ENCODE measurements at places on chromosomes 11 and 22.

DNA sequence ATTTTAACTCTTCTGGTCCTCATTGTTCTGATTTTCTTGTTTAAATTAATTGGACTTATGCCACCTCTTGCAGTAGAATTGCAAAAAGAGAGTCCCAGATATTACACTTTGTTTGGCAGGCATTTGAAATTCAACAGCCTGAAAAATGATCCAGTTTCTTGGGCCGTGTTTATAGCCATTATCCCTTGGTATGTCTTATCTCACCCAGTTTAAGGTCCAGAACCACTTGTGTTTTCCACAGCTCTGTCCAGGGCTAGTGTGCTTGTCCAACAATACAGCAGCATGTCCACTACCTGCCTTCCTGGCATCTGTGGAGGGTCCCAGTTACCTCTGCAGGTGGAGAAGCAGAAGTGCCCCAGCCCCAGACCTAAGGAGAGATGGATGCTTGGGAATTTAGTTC is 397.4 kb downstream of the SOX6 start:
- DNase-seq, result no peak

GRCh38 chr11:117704395-117705100 is 92.5 kb downstream of the DSCAML1 start:
- DNase-seq, result no peak

- DNase-seq, result no peak
Measured at GRCh38 chr22:49380828-49381114, 446.9 kb downstream of the BRD1 start.

- no peak for DNase-seq
Measured at GRCh38 chr11:90908074-90908473, 685.2 kb upstream of the CHORDC1 start.

GRCh38 chr11:8962841-8963240 is 1.4 kb downstream of the TMEM9B start:
- DNase-seq, result no peak

GRCh38 chr11:66190786-66191185 is 77.7 kb upstream of the RAB1B start:
- DNase-seq, result no peak

- no peak for DNase-seq
Measured at GRCh38 chr22:48444320-48445112, 1383.2 kb downstream of the BRD1 start.

DNA sequence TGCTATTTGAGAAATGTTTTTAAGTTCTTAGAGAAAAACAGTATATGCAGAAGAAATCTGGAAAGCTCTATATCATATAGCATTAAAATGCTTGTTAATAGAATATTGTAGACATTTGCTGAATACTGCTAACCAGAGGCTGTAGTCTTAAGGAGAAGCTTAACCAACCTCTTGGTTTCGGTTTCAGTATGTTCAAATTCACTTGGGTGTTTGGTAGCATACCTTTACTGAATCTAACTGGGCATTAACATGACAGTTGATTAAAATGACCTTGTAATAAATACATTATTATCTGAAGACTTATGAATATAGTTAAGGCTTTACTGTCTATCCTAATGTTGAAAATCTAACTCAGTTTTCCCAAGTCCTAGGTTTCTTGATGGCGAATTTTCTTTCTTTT is 5.4 kb downstream of the PCF11 start:
- DNase-seq, result no peak

DNA sequence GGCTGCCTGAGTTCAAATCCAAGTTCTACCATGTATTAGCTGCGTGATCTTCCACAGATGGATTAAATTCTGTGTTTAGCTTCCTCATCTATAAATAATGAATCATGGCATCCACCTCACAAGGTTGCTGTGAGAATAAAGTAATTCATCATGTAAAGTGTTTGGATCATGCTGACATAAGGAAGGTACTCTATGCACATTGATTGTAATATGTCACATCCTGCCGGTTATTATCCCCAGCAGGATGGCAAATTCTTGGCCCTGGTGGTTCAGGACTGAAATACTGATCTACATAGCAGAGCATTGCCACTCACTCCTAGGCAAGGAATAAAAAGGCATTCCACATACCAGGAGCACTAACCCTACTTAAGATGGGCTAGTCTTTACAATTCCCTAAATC is 40.8 kb downstream of the LGR4 start:
- no peak for DNase-seq

GRCh38 chr11:112167145-112167544 is at the start of gene TEX12:
TEX12 (plus strand) TSS chr11:112167372; CDS start chr11:112169269, 1,897 bp downstream.
- no peak for DNase-seq

DNA sequence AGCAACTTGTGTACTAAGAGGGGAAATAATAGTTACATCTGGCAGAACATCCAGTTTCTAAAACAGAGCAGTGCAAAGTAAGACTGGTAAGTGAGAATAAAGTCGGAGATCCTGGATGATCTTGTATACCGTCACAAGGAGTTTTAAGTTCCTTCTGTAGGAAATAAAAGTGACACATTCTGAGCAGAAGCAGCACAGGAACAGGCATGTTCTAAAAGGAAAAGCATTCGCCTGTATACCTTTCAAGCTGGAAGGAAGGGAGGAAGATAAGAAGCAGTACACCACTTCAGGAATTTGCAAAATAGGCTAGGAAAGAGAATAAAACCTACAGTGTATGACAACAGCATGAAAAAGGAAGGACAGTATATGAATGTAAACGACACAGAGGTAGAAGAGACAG is 106.2 kb upstream of the TP53AIP1 start:
- no peak for DNase-seq

DNA sequence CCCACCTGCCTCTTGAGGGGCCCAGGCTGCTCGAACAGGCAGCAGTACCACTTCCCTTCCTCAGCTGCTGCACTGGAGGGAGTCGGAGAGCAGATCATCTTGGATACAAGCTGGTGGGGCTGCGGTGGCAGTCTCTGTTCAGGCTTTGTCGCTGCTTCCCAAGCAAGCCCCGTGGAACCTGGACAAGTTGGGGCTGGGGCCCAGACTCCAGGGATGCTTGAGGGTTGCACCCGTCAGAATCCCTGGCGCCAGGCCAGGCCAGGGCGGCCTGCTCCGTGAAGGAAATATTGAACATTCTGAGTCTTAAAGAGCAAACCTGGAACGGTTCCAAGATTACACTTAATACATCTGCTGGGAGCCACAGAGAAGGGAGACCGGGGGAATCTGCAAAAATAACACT is 310.1 kb upstream of the SORL1-AS1 start:
- DNase-seq, result no peak

GRCh38 chr22:45650721-45651120 is 20.9 kb upstream of the ATXN10 start:
- no peak for DNase-seq

DNA sequence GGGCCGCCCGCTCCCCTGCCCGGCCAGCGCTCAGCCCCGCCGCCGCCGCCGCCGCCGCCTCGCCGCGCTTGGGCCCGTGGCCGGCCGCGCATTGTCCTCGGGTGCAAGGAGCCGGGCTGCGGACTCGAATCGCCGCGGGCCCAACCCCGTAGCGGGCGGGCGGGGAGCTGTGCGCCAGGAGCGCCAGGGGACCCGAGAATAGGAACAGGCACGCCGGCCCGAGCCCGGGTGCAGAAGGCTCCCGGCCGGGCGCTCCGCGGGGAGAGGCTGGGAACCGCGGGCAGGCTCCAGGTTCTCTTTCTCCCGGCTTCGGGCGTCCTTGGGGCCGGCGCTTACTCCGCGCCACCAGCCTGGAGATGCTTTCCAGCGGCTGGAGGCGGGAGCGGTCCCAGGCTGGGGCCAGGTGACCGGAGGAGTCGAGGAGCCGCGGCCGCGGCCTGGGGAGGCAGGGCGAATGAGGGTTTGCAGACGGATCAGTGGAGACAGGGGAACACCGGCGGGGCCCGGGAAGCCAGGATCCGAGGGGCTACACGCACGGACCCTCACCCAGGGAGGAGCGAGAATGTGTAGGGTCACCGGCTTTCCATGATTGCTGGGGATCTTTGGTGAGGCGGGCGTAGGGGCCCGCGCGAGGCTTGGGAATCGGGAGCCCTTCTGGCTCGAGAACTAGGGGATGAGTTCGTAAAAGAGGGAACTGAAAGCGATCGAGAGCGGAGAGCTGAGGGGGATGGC is 726 bp downstream of the PKNOX2 start:
- no peak for DNase-seq

DNA sequence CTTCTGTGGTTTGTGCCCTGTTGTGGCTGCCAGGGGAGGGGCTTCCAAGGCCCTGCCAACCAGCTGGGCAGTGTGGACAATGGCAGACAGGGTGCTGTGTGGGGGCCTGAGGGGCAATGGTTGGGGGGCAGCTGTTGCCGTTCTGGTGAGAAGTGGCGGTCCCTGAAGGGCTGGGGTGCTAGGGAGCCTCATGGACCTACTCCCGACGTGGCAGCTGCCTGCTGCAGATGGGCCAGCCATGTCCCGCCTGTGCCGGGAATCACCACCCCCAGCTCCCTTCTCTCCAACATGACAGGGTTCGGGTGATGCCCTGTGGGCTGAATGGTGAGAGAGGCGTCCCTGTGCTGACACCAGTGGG is 74.2 kb downstream of the KCNQ1 start:
- no peak for DNase-seq

DNA sequence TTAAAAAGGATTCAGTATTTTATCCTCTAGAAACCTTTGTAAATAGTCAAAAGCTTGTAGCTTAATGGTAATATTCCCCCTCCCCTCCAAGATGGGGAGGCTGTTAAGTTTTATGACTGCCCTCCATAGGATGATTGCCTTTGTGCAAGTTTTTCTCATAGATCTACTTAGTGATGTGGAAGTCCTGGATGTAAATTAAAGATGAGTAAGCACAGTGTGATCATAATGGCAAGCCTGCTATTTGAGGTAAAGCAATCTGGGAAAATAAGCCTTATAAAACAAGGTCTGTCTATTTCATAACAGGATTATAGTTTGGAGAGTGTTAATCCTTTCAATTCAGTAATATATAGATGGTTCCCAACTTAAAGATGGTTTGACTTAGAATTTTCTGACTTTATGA is 216.3 kb downstream of the DDX10 start:
- DNase-seq, result no peak

- peak; percentile 76 for DNase-seq
Measured at GRCh38 chr11:124763156-124763947, 1.3 kb upstream of the ESAM start.

DNA sequence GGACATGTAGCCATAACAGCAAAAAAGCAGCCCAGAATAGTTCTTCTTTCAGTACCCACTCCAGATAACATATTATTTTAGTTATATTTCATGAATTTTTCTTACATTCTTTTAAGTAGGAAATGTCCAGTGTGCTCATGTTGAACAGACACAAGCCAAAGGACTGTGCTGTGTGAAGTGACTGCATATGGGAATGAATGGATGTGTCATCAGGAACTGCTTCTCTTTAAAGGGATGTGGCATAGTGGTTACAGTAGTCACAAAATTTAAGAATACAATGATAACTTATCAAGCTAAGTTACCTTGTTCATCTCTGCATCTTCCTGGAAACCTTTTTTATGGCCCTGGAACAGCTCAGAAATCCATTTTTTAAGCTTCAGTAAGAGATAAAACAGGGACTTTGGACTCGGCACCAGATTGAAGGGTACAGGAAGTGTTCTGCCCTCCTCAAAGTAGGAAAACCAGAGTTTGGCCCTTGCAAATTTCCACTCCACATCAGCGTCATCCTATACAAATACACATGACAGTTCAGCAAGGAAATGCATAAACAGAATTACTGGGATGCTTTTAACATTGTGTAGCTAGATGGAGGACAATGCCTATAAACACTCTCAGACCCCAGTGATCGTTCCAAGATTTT is 112.8 kb downstream of the TRPC6 start:
- DNase-seq, result no peak

DNA sequence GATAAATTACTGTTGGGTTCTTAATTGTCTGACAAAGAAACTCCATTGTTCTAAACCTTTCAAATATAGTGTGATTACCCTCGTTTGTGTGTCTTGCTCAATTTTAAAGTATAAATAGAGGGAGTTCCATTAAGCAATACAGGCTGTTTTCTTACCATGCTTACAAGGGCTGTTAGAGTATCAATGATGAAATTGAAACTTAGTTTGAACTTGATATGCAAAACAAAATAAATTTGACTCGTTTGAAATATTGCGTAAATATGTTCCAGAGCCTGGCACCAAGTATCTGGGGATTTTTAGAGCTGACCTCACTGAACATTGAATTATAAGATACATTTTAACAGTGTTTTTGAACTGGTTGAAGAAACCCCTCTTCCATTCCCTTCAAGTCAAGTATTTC is 31.7 kb downstream of the TEAD1 start:
- DNase-seq, result no peak

DNA sequence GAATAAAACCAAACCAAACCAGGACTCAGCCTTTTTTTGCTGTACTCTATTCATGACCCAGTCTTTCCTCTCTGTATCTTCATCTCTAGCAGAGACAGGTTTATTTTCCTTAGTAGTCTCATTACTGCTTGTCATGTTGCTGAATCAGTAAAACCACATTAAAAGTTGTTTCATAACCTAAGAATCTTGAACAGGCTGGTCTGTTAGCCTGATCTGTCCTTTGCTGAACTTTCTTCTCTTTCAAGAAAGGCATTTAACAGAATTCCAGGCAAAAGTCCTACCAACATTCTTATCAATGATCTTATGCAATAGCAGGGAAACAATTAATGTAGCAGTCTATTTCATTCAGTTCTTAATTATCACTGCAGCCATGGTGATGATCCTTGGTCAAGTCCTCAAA is 197.7 kb downstream of the CASP12 start:
- no peak for DNase-seq

- no peak for DNase-seq
Measured at GRCh38 chr22:35540595-35541253, at the start of gene RASD2. RASD2 (plus strand) TSS chr22:35540831; CDS start chr22:35546810, 5,979 bp downstream.

DNA sequence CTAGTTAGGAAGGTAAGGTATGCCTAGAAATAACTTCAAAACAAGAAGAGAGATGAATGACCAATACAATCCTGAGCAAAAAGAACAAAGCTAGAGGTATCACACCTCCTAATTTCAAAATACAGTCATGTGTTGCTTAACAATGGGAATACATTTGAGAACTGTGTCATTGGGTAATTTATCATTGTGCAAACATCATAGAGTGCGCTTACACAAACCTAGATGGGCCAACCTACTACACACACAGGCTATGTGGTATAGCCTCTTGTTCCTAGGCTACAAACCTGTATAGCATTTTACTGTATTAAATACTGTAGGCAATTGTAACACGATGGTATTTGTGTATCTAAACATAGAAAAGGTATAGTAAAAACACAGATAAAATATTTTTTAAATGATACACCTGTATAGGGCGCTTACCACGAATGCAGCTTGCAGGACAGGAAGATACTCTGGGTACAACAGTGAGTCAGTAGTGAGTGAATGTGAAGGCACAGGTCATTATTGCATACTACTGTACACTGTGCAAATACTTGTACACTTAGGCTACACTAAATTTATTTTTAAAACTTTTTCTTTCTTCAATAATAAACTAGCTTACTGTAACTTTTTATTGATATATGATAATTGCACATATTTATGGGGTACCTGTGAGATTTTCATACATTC is 48.2 kb downstream of the STK33 start:
- DNase-seq, result no peak

DNA sequence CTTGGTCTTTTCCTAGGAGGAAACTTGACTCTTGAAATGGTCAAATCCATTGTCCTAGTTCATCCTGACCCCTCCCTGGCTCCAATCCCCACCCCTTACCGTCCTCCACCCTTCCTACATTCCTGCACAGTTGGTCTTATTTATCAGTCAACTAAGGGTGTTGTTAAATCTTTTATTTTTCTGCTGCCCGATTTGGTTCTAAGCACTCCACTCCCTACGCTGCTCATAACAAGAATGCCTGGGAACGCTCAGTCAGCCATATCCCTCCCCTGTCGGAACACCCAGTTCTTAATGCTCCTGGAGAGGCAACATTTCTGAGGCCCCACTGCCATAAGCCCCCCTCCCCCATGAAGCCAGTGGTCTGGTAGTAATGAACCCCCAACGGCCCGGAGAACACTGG is 9.7 kb downstream of the EHF start:
- DNase-seq, result no peak

All from activated CD4-positive, CD25-positive, alpha-beta regulatory T cell treated with anti-CD3 and anti-CD28 coated beads, Interleukin-2, amount 50 U/mL, for 16 hours (primary cell).